ENCODE measurements at places on chromosomes 6 and 20.

- DNase-seq: no peak
Observed at GRCh38 chr6:150037526-150038201, 12.3 kb upstream of the RAET1L start.

GRCh38 chr20:51259455-51259854 is 236.5 kb upstream of the KCNG1 start:
- no peak for DNase-seq

GRCh38 chr6:139764498-139764986 is 390.1 kb upstream of the CITED2 start:
- DNase-seq: no peak

GRCh38 chr6:56864171-56864616 is 90.7 kb upstream of the BEND6 start:
- no peak for DNase-seq

DNA sequence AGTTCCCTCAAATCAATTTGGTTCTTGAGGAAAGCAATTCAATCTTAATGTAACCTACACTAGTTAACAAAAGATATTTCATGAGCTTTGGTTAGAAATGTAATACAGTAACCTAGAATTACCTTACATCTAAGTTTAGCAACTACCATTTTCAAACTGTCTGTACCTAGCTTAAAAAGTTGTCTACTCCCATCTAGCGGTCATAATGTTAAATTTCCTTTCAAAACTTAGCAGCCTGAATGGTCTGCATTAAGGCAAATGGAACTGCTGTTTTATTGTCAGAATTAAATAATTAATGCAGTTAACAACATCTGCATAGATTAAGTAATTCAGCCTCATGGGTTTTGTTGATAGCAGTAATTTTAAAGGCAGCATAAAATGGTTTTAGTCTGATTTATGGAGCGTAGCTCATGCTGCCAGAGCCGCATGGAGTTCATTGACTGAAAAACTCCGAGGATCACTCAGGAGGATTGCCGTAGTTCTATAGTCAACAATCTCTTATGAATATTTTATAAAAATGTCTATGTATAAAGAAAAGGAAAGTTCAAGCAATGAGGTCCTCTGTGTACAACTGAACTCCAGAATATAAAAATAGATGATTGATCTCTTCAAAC is 485.4 kb upstream of the MANEA start:
- no peak for DNase-seq

- DNase-seq: peak; percentile 51
Observed at GRCh38 chr20:23086056-23086566, at the start of gene CD93. CD93 (minus strand) TSS chr20:23086324; CDS start chr20:23086192, 132 bp downstream.

- DNase-seq: no peak
Observed at GRCh38 chr6:110256366-110256765, 76.1 kb downstream of the CDC40 start.

- no peak for DNase-seq
Observed at GRCh38 chr6:3230256-3230882, 2.9 kb upstream of the TUBB2B start.

- no peak for DNase-seq
Observed at GRCh38 chr6:16345449-16346330, 107.3 kb downstream of the GMPR start.

- no peak for DNase-seq
Observed at GRCh38 chr6:161954077-161954476, 680.2 kb upstream of the AGPAT4 start.

GRCh38 chr6:167858842-167859664 is 32.3 kb downstream of the AFDN start:
- DNase-seq: no peak

- DNase-seq: no peak
Observed at GRCh38 chr6:41967312-41968287, 26.0 kb upstream of the CCND3 start.

- DNase-seq: no peak
Observed at GRCh38 chr20:4951299-4951698, 50.0 kb downstream of the SLC23A2 start.

DNA sequence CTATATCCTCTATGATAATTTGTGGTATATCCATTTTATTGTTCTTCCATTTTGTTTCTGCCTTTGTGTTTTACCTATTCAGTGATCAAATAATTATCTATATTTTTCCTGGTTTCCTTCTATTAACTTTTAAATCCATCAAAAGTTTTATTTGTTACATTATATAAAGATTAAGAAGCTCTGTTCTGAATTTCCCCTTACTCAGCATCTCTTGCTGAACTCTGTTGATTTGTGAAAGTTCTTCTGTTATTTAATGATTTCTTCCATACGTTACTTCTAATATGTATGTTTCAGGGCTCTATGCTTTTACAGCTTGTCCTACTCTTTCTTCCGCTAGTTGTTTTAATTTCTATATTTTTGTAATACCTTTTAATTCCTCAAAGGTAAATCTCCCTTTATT is 87.1 kb downstream of the LIN28B start:
- DNase-seq: no peak

DNA sequence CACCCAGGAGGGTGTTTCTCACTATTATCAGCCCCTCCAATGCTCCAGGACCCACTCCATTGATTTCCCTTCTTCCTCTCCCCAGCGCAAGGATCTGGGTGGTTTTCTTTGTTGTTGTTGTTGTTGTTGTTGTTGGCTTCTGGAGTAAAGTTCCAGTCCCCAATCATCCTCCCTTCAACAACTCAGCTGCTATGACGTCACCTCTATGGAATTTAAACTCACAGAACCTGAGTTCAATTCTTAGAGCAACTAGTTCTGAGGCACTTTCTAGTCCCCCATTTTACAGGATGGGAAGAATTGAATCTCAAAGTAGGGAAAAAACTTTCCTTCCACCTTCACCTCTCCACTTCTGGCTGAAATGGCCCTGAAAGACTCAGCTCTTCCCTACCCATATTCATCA is 9.7 kb upstream of the WFDC8 start:
- no peak for DNase-seq

GRCh38 chr20:43631598-43631997 is 35.3 kb upstream of the MYBL2 start:
- DNase-seq: no peak

DNA sequence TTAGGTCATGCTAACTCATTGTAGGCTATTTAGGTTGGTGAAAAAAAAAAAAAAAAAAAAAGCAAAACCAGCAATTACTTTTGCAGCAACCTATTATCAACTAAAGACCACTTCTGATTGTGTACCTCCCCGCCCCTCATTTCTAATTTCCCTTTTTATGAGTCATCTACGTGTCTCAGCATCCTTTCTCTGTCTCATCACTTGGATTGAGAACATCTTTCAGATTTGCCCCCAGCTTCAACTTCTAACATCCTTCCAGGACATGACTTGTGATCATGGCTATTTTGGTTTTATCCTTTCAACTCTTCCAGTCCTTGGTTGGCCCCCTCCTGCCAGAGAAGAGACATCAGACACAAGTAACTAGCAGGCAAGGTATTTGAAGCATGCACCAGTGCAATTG is 156.7 kb upstream of the CCN2 start:
- no peak for DNase-seq

GRCh38 chr6:32462609-32463008 is 22.9 kb downstream of the HLA-DRA start:
- no peak for DNase-seq

GRCh38 chr6:155207223-155207622 is 56.6 kb upstream of the CLDN20 start:
- DNase-seq: no peak

GRCh38 chr6:87102151-87102621 is 7.3 kb upstream of the CGA start:
- DNase-seq: no peak

DNA sequence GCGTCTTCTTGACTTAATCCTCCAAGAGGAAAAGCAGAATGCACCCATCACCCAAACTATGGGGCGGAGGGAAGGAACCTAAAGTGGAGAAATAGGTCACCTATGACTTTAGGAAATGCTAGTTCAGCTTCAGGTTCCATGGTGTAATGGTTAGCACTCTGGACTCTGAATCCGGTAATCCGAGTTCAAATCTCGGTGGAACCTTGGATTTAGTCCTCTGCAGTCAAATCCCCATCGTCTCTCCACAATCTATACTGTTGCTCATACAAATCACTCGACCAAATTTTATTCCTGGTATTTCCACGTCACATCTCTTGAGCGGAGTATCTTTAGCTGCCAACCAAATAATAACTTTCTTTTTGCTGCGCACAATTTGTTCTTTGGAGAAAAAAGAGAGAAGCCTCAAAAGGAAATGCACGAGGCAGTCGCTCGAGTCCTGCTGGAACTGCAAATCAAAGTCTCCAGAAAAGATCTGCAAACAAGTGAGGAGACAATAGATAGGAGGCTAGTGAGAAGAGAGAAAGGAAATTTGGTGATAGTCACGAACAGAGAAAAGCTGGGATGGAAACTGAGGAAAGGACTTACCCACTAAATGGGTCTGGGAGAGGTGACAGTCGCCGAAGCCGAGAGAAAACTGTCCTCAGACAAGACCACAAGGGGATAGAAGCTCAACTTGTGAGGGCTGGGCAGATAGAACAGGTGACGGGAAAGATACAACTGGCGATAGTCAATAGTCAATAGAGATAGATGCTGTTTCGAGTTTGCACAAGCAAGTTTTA is 16.6 kb downstream of the POM121L2 start:
- DNase-seq: no peak

DNA sequence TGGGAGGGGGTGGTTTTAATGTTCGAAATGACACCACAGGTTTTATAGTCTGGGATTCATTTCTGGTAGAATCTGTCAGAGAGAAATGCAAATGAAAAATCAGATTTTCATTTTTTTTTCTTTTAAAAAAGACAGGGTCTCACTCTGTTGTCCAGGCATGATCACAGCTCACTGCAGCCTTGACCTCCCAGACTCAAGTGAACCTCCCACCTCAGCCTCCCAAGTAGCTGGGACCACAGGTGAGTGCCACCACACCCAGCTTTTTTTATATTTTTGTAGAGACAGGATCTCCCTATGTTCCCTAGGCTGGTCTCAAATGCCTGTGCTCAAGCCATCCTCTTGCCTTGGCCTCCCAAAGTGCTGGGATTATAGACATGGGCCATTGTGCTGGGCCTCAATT is 2.4 kb upstream of the ADNP start:
- DNase-seq: no peak

DNA sequence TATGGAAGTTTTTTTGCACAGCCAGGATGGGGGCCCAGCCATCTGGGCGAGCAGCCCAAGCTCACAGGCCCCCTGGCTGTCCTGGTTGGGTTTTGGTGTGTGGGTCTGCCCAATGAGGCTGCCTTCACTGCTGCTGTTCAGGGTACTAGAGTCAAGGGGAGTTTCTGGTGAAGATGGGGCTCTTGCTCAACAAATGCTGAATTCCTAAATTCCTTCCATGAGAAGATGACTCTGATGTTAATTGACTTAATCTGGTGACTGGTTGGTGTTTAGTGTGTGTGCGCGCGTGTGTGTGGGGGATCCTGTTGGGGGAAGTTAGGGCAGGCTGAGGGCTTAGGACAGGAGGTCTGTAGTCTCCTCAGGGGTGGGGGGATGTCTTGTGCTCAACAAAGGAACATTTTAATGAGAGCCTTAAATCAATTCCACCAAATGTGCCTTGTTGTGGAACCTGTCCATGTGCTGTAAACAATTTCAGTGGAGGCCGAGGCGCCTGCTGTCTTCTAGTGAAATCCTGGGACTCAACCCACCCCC is 1.9 kb downstream of the PTK7 start:
- no peak for DNase-seq

GRCh38 chr6:132961610-132962009 is 147.2 kb downstream of the RPS12 start:
- DNase-seq: no peak

DNA sequence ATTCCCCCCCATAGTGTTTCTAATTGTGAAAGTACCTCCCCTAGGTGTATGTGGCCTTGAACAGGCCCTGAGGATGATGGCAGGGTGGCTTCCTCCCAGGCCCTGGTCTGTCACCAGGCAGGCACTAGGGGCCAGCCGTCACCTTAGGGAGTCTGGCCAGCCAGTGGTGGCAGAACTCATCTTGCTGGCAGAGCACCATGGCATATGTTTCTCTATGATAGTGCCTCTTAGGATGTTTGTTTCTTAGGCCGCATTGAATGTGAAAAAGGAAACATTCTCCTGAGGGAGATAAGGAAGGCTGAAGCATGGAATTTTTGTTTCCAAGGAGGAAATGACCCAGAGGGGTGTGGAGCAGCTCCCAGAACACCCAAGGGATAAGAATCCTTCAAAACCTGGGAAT is 45.2 kb upstream of the KLHL31 start:
- no peak for DNase-seq

- DNase-seq: no peak
Observed at GRCh38 chr20:53608071-53608455, 14.4 kb upstream of the ZNF217 start.

DNA sequence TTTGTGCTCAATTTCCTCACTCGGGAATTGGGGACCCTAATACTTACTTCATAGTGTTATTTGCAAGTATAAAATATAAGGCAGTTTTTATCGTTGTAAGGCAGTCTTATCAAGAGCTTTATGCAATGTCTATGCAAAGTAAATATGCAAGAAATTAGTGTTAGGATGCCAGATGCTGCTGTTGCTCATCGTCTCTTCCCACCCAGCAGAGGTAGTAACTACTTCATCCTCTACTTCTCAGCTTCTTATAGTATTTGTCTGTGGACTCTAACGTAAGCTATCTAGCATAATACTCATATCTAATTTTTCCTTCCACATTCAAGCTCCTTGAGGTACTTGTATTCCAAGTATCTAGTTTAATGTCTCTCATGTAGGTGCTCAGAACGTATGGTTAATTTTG is 11.6 kb downstream of the PLCG1 start:
- no peak for DNase-seq

- DNase-seq: no peak
Observed at GRCh38 chr6:93685494-93685893, 266.1 kb upstream of the EPHA7 start.

GRCh38 chr20:32645134-32645533 is 28.6 kb downstream of the C20orf203 start:
- DNase-seq: no peak

DNA sequence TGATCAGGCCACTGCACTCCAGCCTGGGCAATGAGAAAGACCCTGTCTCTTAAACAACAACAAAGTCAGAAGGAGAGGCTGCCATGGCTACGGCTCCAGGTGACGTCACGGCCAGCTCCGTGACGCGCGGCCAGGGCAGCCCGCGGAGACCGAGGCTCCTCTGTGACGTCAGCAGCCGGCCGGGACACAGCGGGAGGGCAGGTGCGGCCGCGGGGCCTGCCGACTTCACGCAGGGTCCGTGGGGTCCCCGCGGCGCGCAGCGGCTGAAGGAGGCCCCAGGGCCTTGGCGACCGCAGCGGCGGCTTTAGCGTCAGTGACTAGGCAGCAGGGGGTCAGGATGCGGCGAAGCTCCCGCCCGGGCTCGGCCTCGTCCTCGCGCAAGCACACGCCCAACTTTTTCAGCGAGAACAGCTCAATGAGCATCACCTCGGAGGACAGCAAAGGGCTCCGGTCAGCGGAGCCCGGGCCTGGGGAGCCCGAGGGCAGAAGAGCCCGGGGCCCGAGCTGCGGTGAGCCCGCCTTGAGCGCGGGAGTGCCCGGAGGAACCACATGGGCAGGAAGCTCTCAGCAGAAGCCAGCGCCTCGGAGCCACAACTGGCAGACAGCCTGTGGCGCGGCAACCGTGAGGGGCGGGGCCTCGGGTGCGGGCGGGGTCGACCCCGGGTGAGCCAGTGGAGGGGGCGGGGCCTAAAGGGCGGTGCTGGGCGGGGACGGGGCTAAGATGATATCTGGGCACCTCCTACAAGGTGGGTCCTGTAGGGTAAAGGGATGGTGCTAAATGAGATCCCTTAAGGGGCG is at the start of gene SPAG4:
Gene SPAG4, plus strand, starts transcription at position 163 of the 798 bp plus-strand sequence. Its CDS starts 175 bp downstream, at position 338.
- DNase-seq: peak; percentile 100

GRCh38 chr6:142810952-142811514 is 133.9 kb downstream of the HIVEP2 start:
- DNase-seq: no peak

Data from CD4-positive, alpha-beta T cell treated with Interferon gamma for 1 hour (primary cell).